ENCODE measurements at places on chromosomes 11 and 22.

- no peak for DNase-seq
Observed at GRCh38 chr11:34509336-34509876, 4.2 kb downstream of the ELF5 start.

- no peak for DNase-seq
Observed at GRCh38 chr22:22229683-22230420, 14.7 kb upstream of the VPREB1 start.

GRCh38 chr11:66251809-66252208 lies 16.6 kb upstream of the RAB1B start:
- no peak for DNase-seq

DNA sequence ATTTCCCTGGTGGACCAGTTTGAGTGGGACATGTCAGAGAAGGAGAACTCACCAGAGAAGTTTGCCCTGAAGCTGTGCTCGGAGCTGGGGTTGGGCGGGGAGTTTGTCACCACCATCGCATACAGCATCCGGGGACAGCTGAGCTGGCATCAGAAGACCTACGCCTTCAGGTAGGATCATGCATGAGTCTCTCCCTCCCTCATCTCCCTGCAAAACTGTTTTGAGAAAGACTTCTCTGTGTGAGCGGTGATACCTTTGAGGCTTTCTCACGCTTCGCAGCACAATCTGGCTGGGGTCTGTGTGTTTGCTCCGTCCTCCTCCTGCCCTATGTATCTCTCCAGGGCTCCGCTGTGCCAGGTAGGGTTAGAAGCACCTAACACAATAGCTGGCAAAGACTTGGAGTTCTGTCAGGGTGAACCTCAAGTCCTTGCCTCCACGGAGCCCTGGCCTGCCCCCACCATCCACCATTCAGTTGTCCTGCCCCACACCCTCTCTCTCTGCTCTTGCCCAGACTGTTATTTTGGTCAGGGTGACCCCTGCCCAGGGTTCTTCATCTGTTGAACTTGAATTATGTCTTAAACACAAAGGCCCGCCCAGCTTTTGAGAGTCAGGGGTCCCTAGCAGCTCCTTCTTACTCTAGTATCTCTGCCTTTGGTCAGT lies 13.4 kb downstream of the DERL3 start:
- no peak for DNase-seq

All from kidney epithelial cell (primary cell).